ENCODE measurements at places on chromosomes 5 and 9.

DNA sequence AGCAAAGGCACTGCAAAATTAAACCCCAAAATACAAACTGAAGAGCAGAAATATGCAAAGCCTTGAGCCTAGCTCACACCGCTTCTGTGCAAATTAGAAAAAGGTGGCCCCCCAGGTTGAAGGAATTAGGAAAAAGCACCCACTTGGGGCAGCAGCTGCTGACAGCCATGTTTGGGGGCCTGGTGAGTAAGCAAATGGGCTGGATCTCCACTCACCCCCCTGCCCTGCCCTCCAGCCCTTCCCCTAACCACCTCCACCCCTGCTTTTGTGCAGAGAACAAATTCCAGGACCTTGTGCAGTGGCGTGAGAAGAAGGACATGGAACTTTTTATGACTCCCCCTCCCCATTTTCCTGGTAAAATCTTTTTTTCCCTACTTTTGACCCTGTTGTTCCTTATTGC, 92.0 kb upstream of the DNAH5 start:
- peak; percentile 27 for DNase-seq

- no peak for DNase-seq
These were observed 74.3 kb upstream of the GGTA1 start for GRCh38 chr9:121573717-121574485.

- DNase-seq = no peak
These were observed 229.8 kb downstream of the FANCC start for GRCh38 chr9:95087659-95088242.

DNA sequence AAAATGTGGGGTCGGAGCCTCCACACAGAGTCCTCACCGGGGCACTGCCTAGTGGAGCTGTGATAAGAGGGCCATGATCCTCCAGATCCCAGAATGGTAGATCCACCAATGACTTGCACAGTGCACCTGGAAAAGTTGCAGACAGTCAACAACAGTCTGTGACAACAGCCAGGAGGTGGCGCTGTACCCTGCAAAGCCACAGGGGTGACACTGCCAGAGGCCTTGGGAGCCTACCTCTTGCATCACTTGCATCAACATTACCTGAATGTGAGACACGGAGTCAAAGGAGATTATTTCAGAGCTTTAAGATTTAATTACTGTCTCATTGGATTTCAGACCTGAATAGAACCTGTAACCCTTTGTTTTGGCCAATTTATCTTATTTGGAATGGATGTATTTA, 614.1 kb upstream of the CDH9 start:
- DNase-seq = no peak

GRCh38 chr5:31104775-31105174, 88.7 kb upstream of the CDH6 start:
- DNase-seq = no peak

DNA sequence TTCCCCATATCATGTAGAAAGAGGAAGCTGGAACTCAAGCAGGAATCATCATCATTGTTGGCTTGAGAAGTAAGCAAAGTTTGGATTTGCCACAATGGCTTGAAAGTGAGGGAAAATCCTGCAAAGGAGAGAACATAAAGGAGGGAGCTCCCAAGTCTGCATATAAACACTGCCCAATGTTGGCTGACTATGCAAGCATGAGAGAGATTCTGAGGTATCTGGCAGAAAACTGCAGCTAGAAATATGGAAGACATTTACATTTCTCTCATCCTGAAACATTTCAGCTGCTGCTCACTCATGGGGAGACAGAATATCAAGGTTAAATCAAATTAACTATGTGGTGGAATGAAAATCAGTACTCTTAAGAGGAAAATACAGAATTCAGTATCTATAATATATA, 415.6 kb upstream of the TNC start:
- DNase-seq = no peak

GRCh38 chr9:81885602-81886001, 42.6 kb upstream of the SPATA31D4 start:
- no peak for DNase-seq

DNA sequence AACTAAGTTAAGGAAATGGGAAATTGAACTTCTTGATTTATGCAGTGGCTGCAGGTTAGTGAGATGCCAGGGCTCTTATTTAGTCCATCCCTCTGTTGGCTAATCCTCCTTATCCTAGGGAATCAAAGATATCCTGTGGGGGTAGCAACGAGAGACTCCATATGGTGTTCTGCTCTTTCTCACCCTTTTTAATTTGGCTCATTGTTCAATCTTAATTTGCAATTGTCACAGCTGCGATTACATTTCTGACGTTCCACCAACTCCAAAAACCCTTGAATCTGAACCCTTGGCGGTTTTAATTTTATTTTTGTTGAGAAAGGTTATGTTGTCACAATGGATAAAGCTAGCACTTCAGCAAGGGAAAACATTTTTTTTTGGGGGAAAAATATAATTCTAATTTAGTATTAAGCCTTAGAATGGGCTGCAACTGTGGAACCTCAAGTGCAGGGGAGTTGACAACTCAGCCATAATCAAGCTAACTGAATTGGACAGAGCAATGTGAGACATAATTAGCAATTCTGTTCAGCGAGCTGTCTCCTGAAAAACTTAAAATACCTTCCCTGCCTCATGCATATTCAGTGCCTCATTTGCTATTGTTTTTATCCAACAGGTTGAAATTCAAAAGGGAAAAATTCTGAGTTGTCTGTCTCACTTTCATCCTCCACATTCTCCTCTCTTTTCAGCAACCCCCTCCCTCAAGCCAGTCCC, 91.3 kb downstream of the MAT2B start:
- no peak for DNase-seq

DNA sequence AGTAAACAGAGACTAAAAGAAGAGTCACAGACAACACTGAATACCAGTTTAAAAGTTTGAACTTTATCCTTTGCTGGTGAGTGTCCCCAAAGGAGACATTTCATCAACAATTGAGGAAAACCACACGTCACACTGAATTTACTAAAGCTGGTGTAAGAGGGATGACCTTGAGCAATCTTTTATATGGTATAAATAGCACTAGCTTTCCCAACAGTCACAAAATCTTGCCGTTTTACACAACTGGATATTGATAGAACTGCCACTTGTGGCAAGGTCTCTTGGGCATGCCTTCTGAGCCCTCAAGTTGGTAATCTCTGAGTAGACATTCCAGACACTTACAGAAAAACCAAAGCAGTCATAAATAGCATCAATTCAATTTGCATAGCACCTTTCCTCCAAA, 311.5 kb upstream of the TARS1 start:
- no peak for DNase-seq

- DNase-seq = no peak
These were observed 2.3 kb upstream of the SYK start for GRCh38 chr9:90799271-90799852.

DNA sequence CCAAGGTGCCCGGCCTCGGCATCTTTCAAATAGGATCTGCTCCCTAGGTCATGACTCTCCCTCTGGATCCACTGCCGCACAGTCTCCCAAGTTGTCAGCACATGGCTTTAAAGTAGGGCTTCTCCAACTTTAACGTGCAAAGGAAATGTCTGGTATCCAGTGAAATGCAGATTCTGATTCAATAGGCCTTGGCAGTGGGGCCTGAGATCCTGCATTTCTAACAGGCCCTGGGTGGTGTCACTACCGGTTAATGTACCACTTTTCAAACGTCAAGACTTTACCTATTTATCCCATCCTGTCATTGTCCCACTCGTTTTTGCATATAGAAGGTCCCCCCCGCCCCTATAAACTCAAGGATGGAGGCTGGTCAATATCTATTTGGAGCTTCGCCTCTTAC, 137.6 kb upstream of the ZNF618 start:
- no peak for DNase-seq

DNA sequence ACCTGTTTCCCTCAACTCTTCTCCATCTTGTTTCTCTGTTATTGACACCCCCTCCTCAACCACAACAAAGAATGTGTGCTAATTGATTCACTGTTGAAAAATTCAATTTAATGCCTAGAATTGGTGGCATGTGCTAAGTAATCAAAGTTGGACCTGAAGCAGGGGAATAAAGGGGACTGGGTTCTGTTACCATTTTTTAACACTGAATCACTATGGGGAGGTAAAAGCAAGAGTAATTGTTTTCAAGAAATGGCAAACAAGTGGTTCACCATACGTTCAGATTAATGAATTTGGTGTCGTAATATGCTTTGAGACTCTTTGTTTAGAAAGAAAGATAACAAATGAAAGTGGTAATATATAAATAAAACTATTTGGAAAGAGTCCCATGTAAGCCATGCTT, 17.0 kb upstream of the SSBP2 start:
- no peak for DNase-seq

DNA sequence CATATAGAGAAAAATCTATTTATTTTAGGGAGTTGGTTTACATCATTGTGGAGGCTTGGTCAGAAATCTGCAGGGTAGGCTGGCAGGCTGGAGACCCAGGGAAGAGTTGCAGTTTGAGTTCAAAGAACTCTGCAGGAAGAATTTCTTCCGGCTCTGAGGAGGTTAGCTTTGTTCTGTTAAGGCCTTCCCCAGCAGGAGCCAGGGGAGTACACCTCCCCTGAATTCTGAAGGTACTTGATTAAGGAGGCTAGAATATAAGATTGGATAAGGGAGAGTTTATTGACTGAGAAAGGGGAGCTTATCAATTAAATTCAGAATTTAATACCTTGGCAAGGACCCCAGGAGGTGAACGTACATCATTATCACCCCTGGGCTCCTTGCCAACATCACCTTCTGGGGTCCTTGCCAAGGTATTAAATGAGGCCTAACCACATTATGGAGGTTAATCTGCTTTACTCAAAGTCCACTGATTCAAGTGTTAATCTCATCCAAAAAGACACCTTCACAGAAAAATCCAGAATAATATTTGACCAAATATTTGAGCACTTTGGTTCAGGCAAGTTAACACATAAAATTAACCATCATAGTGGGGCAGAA, 351.7 kb downstream of the CWC27 start:
- DNase-seq = no peak

GRCh38 chr5:127671218-127671617, 22.3 kb downstream of the CTXN3 start:
- DNase-seq = no peak

Data from left renal pelvis (tissue), 4 donors.